Breast epithelium (tissue), 4 donors: ENCODE measurements at places on chromosomes 3 and 15. TPM values are rescaled to one million over a fixed set of nuclear protein-coding genes. Genes with fewer than 3 reads are reported as not detected.

The GOLGA8Q gene
- 1.9 TPM for total RNA-seq

DNA sequence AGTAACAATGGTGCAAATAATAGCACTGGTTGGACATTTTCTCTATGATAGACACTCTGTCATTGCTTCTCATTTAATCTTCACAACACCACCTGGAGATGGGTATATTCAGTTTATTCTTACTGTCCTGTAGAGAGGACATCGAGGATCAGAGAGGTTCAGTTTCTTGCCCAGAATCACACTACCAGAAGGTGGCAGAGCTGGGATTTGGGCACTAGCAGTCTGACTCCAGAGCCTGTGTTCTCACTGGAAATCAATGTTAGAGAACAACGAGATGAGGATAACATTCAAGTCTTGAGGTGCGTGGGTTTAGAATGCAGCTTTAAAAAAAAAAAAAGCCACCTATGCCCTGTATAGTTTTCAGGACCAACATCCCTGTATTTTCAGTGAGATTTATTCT lies 127.8 kb downstream of the SYNPR start:
- no peaks in the 10 kb centered on the region for H3K36me3 ChIP-seq
- DNase-seq: no peak
- H3K4me3 ChIP-seq: no peak overlapping the region
- H3K27me3 ChIP-seq: no peaks in the 10 kb centered on the region
- H3K4me1 ChIP-seq: no peaks in the 10 kb centered on the region

DNA sequence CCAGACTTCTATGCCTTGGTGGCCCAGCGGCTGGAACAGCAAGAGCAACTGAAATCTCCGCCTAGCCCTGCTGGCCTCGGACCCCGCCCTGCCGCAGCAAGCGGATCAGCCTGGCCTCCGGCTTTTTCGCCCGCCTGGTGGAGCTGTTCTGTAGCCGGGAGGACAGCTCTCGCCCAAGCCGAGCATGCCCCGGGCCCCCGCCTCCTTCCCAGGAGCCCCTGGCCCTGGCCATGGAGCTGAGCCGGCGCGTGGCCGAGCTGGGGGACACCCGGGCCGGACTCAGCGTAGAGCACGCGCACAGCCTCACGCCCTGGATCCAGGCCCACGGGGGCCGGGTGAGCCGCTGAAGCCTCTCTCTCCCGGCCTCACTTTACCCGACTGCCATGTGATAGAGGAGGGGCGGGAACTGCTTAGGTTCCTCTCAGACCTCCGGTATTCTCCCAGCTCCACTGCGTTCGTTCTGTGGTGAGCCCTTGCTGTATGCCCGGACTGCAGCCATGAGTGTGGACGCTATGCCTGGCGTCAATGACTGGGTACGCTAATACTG lies 24.1 kb upstream of the MRPL3 start:
- H3K4me3 ChIP-seq: peak overlapping the region; percentile 59
- no peaks in the 10 kb centered on the region for H3K36me3 ChIP-seq
- H3K4me1 ChIP-seq: no peaks in the 10 kb centered on the region

DNA sequence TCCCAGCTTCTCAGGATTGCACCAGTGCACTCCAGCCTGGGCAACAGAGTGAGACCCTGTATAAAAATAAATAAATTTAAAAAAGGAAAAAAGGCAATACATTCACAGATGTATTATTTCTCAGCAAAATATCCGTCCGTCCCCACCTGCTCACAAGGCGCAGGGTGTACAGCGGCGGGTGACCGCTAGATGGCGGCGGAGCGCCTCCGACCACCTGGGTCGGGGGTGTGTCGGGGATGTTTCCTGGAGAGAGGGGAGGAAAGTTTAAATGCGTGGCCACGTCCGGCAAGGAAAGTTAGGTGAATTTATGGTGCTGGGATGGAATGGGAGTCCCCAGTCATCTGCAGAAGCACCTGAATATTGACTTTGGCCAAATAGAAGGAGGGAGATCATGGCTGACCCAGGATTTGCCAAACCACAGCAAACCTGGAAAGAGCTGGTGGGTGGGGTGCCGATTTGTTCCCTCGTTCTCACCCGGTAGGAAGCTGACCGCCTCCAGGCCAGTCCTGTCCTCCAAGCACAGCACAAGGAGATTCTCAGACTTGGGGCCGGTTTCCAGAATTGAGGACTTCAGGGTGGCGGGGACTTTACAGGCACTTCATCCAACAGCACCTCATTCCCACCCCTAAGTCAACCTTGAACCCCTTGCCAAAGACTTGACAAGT lies 88.3 kb downstream of the TMEM266 start:
- H3K4me1 ChIP-seq: peaks cover 5% of the 10 kb centered on the region
- no peak overlapping the region for H3K27ac ChIP-seq
- no peak for DNase-seq
- H3K36me3 ChIP-seq: no peaks in the 10 kb centered on the region
- H3K4me3 ChIP-seq: no peak overlapping the region
- peaks cover 5% of the 10 kb centered on the region for H3K27me3 ChIP-seq

DNA sequence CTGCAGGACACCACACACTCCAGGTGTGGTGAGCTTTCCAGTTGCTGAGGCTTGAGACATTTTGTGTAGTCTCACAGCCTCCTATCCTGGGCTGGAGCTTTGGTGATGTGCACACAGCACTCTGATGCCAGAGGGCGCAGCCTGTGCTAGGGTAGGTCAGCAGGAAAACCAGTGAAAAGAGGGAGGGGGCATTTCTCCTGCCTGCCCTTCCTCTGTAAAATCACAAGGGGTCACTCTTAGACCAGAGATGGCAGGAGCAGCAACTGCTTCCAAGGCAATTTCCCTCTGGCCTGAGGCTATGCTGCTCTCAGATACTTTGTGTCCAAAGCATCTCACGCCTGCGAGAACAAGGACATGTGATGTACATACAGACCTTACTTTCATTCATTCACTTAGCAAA lies 16.5 kb upstream of the MUSTN1 start:
- DNase-seq: no peak
- no peaks in the 10 kb centered on the region for H3K27me3 ChIP-seq
- no peak overlapping the region for H3K27ac ChIP-seq
- no peak overlapping the region for H3K4me3 ChIP-seq

The PLA2G4D gene
- not detected for total RNA-seq

The ZFAND6 gene
- total RNA-seq: 193 TPM

DNA sequence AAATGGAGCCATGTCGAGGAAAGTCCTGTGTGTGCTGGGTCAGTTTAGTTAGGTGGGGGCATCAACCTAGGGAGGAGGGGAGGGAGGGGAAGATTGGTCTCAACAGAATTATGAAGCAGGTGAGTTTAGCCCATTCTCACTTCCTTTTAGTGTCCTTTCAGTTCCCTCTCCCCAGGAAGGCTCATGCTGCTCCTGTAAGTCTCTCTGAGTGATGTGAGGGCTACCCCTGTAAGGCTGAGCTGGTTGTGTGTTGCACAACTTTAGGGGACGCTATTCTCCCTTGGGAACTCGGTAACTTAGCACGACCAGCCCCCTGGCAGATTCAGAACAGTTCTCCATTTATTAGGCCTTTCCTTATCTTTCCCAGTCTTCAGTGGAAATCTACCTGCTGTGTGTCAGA lies 21.2 kb downstream of the IL5RA start:
- no peak overlapping the region for H3K4me3 ChIP-seq
- no peaks in the 10 kb centered on the region for H3K27me3 ChIP-seq
- H3K36me3 ChIP-seq: no peaks in the 10 kb centered on the region
- no peaks in the 10 kb centered on the region for H3K4me1 ChIP-seq
- DNase-seq: no peak
- H3K27ac ChIP-seq: no peak overlapping the region

The IQGAP1 gene
- 288 TPM for total RNA-seq

GRCh38 chr15:54917312-54917711 lies 279.4 kb downstream of the RSL24D1 start:
- no peaks in the 10 kb centered on the region for H3K36me3 ChIP-seq
- DNase-seq: no peak
- H3K27ac ChIP-seq: no peak overlapping the region
- H3K4me3 ChIP-seq: no peak overlapping the region
- H3K27me3 ChIP-seq: no peaks in the 10 kb centered on the region
- no peaks in the 10 kb centered on the region for H3K4me1 ChIP-seq

The POLQ gene
- 0.29 TPM for total RNA-seq

DNA sequence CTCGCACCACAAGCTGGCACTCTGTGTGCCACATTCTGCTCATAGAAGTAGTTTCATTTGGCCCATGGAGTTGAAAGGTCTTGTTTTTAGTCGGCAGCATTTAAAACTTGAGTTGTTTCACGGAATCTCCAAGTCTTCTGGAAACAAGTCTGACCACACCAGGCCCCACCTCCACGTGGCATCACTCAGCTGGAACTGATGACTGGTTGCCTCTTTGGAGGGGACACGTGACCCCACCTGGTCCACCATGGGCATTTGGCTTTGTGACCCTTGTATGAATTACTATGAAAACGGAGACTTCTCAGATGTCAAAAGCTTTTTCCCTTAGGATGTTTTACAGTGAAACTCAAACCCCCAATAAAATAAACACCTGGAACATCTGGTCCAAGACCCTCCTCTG lies 74.9 kb downstream of the NTRK3 start:
- no peak for DNase-seq
- H3K27ac ChIP-seq: no peak overlapping the region
- H3K27me3 ChIP-seq: no peaks in the 10 kb centered on the region
- no peak overlapping the region for H3K4me3 ChIP-seq
- no peaks in the 10 kb centered on the region for H3K36me3 ChIP-seq

The NCEH1 gene
- total RNA-seq: 23.9 TPM

The PSMA4 gene
- 138 TPM for total RNA-seq

DNA sequence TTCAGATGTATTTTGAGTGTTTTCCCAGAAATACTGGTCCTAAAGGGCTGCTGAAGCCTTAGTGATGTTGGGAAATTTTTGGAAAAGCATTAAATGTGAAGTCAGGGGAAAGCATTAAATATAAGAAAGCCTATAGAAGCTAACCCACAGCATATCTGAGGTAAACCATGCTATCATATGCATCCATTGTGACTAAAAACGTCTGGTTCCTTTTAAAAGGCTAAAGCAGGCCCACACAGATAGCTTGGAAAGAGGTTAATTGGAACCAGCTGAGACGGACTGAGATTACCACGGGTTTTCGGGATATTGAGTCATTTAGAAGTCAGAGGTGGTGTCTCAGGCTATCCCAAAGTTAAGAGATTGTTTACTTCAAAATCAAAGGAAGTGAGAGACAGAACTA lies 78.2 kb downstream of the CYP19A1 start:
- H3K4me1 ChIP-seq: no peaks in the 10 kb centered on the region
- no peaks in the 10 kb centered on the region for H3K27me3 ChIP-seq
- no peak for DNase-seq
- no peak overlapping the region for H3K4me3 ChIP-seq

DNA sequence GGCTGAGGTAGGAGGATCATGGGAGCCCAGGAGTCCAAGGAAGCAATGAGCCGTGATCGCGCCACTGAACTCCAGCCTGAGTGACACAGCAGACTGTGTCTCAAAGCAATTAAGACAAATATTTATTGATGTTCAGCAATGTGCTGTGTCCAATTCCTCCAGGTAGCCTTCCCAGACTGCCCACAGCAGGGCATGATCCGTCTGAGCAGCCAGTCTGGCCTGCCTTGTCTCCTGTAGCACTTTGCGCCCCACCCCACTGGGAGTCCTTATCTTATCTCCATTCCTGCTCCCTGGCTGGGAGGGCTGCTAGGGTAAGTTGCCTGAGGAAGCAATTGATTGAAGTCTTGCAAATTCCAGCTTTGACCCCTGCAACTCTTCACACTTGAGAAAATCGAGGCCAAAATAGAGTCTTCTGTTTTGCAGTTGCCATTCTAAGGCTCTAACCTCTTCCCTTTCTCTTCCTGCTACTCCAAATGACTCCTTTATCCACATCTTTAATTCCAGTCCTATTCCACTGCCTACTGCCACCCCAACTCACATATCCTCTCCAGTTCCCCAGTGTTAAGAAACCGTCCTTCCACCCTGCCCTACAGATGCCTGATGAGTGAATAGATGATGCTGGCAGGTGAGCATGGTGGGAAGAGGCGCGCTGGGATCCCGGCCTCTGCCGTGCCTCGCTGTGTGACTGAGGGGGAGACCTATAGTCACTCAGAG lies 26.9 kb upstream of the LCTL start:
- no peaks in the 10 kb centered on the region for H3K4me1 ChIP-seq
- no peak overlapping the region for H3K4me3 ChIP-seq
- H3K27ac ChIP-seq: no peak overlapping the region
- H3K36me3 ChIP-seq: no peaks in the 10 kb centered on the region

The MAP1A gene
- 2.8 TPM for total RNA-seq

The CCRL2 gene
- total RNA-seq: 9.2 TPM

DNA sequence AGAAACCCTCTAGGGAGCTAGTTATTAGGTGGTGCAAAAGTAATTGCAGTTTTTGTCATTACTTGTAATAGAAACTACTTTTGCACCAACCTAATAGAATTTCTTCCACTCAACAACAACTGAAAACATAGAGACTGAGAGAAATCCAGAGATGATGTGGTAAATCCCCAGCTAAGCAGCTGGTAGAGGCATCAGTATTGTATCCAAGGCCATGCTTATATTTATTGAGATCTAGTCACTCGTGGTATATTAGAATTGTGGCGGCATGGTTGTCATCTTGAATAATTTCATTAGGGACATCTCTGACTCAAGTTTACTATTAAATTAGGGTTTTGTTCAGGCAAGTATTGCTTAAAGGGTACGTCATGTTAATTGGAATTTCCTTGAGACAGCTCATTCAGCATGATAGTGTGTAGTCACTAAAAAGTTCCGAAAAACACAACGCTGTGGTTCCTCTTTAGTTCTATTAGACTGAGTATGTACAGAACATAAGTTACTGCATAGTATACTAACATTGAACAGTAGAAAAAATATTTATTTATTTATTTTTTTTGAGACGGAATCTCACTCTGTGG lies 35.3 kb downstream of the PAK2 start:
- no peak for DNase-seq
- no peaks in the 10 kb centered on the region for H3K36me3 ChIP-seq
- H3K4me3 ChIP-seq: no peak overlapping the region
- no peak overlapping the region for H3K27ac ChIP-seq

GRCh38 chr3:37967260-37967881 lies 23.2 kb upstream of the VILL start:
- H3K4me1 ChIP-seq: no peaks in the 10 kb centered on the region
- H3K36me3 ChIP-seq: no peaks in the 10 kb centered on the region
- H3K27me3 ChIP-seq: no peaks in the 10 kb centered on the region
- no peak overlapping the region for H3K27ac ChIP-seq
- no peak overlapping the region for H3K4me3 ChIP-seq
- DNase-seq: no peak

The LRRC57 gene
- 20.3 TPM for total RNA-seq

GRCh38 chr15:50815958-50816590 lies 50.6 kb upstream of the SPPL2A start:
- no peak overlapping the region for H3K27ac ChIP-seq
- no peaks in the 10 kb centered on the region for H3K4me1 ChIP-seq
- no peaks in the 10 kb centered on the region for H3K36me3 ChIP-seq
- H3K27me3 ChIP-seq: no peaks in the 10 kb centered on the region
- DNase-seq: no peak
- no peak overlapping the region for H3K4me3 ChIP-seq

DNA sequence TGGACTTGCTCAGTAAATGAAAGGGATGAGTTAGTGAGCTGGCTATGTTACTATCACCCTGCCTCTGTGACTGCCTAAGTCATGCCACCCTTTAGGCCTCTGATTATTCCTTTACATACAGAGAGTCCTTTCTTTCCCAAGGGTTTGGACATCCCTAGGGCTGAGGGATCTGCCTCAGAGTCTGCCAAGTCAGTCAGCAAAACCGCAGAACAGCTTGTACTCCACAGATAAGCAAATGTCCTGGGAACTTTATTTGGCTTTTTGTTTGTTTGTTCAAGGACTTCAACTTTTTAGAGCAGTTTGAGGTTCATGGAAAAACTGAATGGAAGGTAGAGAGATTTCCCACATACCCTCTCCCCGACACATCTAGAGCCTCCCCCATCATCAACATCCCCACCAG lies 82.6 kb upstream of the TRIM42 start:
- DNase-seq: no peak
- H3K36me3 ChIP-seq: no peaks in the 10 kb centered on the region
- H3K4me3 ChIP-seq: no peak overlapping the region
- H3K27ac ChIP-seq: no peak overlapping the region
- H3K27me3 ChIP-seq: no peaks in the 10 kb centered on the region
